SW 1271 (cell line): ENCODE measurements at places on chromosomes 7 and 10.
A peak's percentile ranks its signal among the peaks of the same experiment; 100 is the strongest.

GRCh38 chr10:114278140-114278883 lies 39.3 kb downstream of the VWA2 start:
- DNase-seq, result no peak

- DNase-seq, result no peak
Measured at GRCh38 chr10:36424502-36424901, 700.9 kb upstream of the ANKRD30A start.

GRCh38 chr7:45670717-45671116 lies 96.5 kb downstream of the ADCY1 start:
- DNase-seq, result no peak

DNA sequence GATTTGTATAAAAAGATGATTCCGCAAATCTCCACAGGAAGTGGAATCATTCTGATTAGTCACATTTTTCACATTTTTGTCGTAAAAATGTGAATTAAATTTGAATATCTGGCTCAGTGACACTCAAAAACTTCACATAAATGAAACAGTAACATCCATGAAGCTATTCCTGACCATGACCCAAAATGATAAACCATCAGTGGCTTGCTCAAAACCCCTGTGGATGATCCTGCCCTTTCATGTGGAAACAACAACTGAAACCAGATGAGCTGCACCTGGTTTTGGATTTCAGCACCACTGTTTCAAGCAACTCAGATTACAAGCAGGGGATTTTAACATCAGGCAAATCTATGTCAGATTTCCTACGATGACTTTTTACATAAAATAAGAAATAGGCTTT lies 80.3 kb downstream of the AMPH start:
- no peak for DNase-seq

- DNase-seq, result no peak
Measured at GRCh38 chr10:116907245-116907987, 58.1 kb downstream of the ENO4 start.

GRCh38 chr7:45036796-45037195 lies 36.8 kb downstream of the CCM2 start:
- DNase-seq, result no peak

- no peak for DNase-seq
Measured at GRCh38 chr10:95305606-95306317, 15.0 kb upstream of the PDLIM1 start.

- no peak for DNase-seq
Measured at GRCh38 chr7:17236603-17237002, 61.8 kb upstream of the AHR start.

DNA sequence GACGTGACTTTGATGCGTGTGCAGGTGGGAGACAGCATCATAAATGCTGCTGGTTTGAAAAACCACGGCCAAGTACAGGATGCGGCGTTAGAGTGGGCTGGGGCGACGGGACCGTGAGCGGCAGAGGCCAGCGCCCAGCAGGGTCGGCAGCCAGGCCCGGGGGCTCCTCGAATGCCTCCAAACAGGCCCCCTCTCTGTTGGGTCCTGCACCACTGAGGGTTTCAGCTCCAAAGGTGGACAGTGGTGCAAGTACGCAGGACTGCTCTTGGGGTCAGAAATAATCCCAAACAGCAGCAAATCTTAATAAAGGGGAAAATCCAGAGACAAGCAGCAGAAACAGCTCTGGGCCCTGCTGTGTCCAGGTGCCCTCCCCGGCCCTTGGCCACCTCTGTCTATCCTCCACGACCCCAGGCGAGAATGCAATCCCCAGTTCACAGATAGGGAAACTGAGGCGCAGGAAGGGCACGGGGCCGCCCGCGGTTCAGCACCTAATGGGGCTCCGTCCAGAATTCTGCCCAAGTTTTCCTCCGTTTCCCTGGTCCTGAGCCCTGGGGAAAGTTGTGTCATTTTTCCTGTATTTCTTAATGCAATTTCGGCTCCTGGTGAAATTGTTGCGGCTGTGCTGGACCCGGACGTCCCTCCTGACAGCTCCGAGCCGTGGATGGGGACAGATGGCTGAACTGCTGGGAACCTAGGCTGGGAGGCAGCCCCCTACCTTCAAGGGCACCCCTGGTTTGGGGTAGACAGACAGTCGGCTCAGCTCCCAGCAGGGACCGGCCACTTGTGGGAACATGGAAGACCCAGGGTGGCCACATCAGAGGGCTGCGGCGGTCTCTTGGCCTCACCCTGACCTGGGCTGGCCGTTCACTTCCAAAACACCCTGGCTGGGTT lies 97.4 kb downstream of the FOXL3 start:
- no peak for DNase-seq

DNA sequence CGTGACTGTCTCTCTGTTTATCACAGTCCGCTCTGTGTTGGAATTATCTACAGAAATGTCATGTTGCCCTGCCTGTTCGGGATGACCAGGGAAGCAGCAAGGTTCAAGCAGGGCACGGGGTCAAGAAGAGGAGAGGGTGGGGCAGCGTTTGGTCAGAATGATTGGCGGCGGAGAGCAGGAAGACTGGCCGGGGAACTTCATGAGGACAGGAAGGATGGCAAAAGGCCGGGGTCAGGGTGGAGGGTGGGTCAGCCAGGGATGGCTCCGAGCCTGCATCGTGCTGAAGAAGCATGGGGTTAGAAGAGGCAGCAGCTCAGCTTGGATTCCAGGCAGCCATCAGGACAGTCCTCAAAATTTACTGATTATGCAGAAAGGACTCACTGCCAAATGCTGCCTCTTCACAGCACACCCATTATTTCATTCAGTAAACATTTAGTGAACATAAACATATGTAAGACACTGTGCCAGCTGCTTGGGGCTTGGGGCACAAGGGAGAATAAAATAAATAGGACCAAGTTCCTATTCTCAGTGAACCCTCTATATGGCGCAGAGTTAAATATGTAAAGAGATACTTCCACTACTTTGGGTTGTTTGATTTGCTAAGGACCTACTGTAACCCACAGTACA lies 42.8 kb downstream of the WNT2 start:
- no peak for DNase-seq

DNA sequence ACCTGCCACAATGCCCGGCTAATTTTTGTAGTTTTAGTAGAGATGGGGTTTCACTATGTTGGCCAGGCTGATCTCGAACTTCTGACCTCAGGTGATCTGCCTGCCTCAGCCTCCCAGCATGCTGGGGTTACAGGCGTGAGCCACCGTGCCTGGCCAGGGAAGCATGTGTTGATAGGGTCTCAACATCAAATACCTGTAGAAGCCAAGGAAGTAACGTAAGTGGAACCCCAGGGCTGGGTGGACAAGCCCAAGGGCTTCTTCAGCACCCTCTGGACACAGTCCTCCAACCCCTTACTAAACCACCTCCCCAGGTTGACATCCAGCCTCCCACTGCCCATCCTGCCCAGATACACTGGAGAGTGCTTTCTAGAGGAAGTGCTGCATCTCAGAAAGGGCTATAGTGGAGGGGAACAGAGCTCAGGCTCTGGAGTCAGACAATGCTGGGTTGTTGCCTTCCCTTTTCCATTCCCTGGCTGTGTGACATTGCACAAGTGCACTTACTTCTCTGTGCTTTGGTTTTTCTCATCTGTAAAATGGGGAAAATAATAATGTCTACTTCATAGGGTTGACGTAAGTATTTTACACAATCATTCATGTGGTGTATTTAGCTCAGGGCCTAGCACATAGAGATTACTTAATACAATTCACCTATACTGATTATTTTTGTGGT lies 73.9 kb upstream of the KAT6B start:
- no peak for DNase-seq

DNA sequence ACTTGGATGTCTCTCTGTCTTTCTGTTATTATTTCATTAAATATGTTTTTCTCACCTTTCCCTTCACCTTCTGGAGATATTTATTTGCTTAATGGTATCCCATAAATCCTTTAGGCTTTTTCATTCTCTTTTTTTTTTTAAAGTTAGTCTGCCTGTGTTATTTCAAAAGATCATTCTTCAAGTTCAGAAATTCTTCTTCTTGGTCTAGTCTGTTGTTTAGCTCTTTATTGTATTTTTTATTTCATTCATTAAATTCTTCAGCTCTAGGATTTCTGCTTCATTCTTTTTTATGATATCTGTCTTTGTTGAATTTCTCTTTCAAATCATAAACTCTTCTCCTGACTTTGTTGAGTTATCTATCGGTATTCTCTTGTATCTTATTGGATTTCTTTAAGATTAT lies 312.1 kb upstream of the KAT6B start:
- no peak for DNase-seq

GRCh38 chr7:101119876-101120275 lies 7.0 kb upstream of the SERPINE1 start:
- no peak for DNase-seq

GRCh38 chr7:155799514-155799913 lies 12.7 kb downstream of the SHH start:
- DNase-seq, result no peak

DNA sequence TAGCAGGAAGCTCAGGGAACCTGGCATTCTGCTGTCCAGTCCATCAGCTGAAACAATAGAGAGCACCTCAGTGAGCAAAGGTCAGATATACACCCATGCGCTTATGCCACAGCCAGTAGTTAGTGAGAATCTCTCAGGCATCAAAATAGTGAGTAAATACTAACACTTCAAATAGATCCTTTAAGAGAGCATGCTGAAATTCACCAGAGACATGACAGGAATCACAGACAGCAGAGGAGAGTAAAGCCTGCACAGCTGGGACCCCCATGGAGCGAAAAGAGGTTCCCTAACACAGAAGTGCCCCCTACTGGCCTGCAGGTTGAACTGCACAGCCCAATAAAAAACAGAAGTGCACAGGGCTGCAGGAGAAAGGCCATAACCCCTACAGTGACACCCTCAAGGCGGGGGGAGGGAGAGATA lies 57.6 kb upstream of the ANTXRL start:
- DNase-seq, result no peak

GRCh38 chr10:62052276-62052675 lies 150.8 kb downstream of the ARID5B start:
- DNase-seq, result no peak

GRCh38 chr7:97857544-97857943 lies 14.7 kb downstream of the ASNS start:
- no peak for DNase-seq

GRCh38 chr10:61063901-61064300 lies 119.9 kb upstream of the RHOBTB1 start:
- no peak for DNase-seq

DNA sequence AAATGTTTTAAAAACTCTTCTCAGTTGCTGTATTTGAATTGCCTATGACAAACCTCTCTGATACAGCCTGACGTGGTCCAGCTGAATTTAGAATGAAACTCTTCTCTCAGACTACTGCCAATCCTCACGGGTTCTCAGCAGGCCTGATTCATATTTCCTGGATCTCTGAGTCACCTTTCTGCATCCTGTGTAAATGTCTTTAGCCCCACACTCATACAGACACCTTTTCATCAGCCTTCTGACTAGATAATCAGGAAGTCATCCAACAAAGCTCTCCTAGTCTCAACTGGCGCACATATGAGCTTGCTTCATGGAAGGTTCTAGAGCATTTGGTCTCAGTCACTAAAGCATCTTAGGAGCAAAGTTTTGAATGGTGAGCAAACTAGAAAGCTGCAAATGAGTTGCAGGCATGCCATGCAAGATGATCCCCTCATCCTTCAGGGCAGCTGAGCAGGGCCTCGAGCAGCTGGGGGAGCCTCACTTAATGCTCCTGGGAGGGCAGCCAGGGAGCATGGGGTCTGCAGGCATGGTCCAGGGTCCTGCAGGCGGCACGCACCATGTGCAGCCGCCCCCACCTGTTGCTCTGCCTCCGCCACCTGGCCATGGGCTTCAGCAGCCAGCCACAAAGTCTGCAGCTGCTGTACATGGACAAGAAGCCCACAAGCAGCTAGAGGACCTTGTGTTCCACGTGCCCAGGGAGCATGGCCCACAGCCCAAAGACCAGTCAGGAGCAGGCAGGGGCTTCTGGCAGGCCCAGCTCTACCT lies 182.8 kb downstream of the ARHGAP12 start:
- peak; percentile 97 for DNase-seq

DNA sequence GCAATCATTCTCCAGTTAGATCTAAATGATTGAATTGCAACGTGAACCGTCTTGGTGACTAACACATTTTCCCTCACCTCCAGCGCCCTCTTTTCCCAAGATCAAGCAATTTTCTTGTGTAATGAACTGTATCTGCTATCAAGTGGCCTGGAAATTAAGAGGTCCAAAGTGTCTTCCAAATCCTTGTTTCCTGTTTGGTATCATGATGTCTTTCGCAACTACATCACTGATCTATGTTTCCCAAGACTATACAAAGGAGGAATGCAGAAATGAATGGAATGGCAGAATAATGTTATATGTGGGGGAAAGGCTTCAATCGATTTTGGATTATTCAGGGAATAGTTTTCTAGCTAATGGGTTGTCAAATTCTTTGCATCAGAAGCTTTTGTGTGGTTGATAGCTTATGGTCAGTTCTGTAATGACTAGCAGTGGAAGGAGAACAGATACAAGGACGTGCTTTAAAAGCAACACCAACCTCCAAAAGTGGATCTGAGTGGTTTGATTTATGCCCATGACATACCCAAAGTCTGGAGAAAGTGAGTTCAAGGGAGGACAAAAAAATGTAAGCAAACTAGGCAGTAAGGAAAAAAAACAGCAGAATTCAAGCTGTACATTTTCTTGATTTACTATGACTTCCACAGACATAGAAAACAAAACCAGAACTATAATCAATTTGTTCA lies 14.6 kb upstream of the ZEB1 start:
- DNase-seq, result no peak
